ENCODE measurements at places on chromosomes 16 and 17.

- no peak for DNase-seq
Observed at GRCh38 chr16:71432906-71433305, 8.9 kb downstream of the TLE7 start.

DNA sequence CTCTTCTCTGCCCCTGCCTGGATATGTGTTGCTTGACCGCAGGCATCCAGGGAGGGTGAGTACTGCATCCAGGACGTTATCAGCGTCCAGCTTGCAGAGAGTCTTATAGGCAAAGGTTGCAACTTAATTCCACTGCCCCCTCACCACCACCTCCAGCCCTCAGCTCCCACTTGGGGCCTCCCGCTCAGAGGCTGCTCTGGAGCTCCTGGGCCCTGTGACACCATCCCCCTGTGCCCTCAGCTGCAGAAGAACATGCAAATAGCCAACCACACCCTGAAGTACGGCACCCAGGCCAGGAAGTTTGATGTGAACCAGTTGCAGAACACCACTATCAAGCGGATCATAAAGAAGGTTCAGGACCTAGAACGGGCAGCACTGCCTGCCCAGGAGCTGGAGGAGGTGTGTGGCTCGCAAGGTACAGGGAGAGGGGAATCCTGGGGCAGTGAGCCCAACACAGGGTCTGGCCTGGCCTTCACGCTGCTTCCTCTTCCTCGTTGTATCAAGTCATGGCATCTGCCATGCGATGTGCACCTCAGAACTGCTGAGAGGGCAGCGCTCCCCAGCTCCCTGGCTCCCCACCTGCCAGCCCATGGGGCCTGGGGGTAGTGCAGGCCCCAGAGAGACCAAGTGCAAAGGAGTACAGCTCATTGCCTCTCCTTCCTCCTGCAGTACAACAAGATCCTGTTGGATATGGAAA is 9.6 kb downstream of the ACE start:
- DNase-seq, result no peak

GRCh38 chr16:228852-229730 is at the start of gene LUC7L:
TSS of gene LUC7L (minus strand) at chr16:229449. CDS start at chr16:229339, 110 bp downstream.
- DNase-seq, result peak; percentile 89

GRCh38 chr16:8736123-8736668 is 61.2 kb downstream of the TMEM186 start:
- no peak for DNase-seq

- no peak for DNase-seq
Observed at GRCh38 chr17:15157051-15157450, 108.1 kb downstream of the PMP22 start.

GRCh38 chr16:85082173-85083050 is 29.9 kb downstream of the CIBAR2 start:
- no peak for DNase-seq

DNA sequence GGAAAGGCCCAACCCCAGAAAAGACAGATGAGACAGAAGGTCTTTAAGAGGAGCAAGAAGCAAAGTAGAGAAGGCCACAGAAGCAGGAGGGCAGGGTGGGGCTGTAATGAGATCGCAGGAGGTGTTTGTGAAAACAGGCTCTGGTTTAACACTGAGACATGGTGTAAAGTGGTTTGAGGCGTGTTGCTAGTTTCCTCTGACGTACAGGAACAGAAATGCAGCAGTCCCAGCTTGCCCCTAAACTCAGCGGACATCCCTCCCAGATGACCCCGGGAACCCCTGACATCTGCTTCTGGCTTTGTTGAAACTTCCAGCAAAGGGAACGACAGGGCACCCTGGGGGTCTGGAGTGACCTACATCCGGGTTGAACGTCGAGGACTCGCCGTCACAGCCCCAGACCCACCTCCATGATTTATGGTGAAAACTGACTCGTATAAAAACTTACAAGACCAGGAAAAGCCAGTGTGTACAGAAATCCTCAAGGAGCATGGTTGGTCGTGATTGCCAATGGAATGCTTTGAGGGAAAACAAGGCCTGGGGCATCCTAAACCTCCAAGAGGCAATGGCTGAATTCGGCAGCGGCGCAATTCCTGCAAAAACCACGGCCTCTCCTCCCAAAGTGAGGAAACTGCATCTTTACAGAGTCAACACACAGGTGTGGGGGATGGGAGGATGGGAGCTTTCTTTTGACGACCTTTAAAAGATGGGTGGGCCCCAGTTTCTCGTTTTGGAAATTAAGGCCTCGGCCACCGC is 25.8 kb downstream of the LITAF start:
- no peak for DNase-seq

GRCh38 chr17:52376137-52376536 is 217.6 kb upstream of the CA10 start:
- DNase-seq, result no peak

DNA sequence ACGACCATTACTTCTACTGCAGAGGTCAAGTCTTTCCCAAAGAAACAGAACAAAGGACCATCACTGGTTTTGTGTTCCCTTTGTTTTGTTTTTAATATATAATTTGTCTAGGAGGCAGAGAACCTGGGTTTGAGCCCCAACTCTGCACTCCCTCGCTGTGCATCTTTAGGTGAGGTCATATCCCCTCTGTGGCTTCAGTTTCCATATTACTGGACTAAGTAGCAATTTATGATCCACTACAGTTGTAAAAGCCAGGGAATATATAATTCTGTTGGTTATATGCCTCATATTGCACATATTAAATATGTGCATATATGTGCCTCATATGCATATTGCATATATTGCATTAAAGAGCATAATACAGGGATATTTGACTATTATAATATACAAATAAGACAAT is 392.0 kb downstream of the GRIN2A start:
- no peak for DNase-seq

DNA sequence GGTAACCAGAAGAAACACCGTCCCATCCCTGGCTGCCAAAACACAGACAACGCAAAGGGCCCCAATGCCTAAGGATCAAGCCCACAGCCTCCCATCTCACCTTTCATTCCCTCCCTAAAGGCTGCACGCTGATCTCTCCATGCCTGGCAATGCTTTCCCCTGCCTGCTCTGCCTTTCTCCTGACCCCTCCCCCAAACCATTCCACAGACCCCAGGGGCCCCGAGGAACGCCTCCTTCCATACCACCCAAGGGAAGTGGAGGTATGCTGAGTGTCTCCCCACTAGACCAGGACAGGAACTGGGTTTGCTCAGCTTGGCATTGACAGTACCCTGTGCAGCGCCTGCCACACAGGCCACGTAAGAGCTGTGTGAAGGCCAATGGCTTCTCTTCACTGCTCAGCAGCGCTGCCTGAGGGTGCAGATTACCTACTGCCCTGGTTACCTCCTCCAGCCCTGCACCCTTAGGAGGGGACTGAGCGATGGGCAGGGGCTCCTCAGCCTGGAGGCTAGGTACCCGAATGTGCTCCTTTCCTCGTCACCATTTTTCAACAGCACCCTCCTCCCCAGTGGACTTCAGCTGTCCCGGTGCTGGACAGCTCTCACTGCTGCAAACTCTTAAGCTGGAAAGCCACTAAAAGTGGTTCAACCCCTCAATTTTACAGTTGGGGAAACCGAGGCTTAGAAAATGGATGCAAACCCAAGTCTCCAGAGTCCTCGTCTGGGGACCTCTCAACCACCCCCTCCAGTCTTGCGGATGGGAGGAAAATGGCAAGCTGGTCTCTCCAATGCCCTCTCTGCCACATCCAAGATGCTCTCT is 45.0 kb downstream of the SRCIN1 start:
- no peak for DNase-seq

DNA sequence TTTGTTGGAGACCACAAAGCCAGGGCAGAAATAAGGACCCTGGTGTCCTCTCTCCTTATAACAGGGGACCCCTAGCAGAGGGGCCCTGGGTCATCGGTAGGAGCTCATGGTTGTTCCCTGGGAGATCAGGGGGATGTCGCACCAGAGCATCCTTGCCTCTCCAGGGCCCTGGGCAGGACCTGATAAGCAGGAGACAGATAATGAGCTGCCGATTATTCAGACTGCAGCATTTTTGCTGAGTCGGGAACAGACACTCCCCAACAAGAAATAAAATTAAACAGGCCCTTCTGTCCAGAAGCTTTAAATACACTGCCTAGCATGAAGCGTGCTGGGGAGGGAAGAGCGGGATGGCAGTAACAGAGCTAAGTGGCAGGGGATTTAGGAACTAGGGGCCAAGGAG is 15.4 kb upstream of the GFAP start:
- DNase-seq, result no peak

DNA sequence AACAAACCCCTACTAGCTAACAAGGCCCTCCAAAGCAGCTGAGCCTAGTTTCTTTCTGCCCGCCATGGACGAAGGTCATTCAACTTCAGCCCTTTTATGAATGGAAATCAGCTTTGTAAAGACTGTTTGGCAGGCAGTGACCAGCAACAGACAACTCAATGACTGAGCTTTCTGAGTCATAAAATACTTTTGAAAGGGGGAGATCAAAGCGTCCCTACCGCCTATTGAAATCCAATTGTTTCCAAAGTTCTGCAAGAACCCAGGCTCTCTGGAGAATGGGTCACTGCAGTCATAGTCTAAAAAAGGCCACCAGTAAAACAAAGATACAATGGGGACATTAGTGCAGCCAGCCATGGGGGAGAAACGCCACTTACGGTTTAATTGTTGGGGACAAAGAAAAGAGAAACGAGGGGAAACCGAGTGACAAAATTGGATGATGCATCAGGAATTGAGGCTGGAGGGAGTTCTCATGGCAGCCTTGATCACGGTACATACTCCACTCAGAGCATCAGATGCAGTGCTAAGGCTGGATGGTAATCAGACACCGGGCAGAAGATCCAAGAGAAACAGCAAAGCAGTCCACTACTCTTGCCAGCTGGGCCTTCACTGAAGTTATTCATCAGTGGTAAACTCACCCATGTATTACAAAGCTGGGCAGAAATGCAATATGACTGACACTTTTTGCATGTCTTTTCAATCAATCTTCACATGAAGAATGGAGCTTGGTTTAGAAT is 9.8 kb downstream of the ADAMTS18 start:
- DNase-seq, result no peak

GRCh38 chr16:86956437-86956836 is 360.8 kb downstream of the C16orf95 start:
- no peak for DNase-seq

GRCh38 chr17:45430738-45431530 is 1.7 kb downstream of the ARHGAP27 start:
- no peak for DNase-seq

DNA sequence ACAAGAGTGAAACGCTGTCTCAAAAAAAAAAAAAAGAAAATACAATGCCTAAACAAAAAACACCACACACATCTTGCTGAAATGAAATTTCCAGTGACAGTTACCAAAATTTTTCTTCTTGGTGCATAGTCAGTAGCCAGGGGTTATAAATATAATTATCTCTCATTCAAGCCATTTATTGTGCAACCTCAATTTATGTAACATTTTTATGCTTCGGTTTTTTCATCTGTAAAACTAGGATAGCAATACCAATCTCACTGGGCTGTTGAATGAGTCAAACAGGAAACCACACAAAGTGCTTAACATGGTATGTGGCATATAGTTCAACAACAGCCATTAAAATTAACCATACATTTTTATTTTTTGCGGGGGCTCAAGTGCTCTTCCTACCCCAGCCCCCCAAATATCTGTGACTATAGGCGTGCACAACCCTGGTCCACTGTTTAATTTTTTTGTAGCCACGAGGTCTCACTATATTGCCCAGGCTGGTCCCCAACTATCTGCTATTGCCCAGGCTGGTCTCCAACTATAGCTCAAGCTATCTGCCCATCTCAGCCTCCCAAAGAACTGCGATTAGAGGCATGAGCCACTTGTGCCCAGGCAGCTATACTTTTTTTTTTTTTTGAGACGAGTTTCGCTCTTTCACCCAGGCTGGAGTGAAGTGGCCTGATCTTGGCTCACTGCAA is 2.6 kb downstream of the COG4 start:
- no peak for DNase-seq

DNA sequence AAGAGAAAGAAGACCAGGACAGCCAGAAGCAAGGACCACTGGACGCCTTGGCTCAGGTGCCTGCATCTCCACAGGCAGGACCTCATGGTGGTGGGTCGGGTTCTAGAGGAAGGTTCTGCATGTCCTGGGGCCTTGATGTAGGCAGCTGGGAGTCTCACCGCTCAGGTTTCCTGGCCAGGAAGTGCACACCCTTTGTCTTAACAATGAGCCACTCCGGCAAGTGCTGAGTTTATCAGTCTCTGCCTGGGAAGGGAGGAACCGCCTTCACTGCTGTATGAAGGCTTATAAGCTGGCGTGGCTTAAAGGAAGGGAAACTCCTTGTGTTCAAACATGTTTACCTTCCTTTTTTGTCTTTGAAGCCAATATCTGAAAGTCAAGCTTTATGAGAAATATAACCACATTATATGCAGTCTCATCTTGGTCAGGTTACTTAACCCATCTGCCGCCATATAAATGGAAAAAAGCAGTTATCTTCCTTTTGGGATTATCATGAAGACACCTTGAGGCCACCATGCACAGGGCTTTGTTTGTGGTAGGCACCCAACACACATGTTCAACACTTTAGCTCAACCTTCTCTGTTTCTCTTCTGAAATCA is at the start of gene ST6GALNAC1:
Gene ST6GALNAC1 (minus strand): TSS at position 205 of the 596 bp plus-strand sequence. CDS start 119 bp downstream, at position 86.
- no peak for DNase-seq

GRCh38 chr17:1039511-1040215 is 42.7 kb downstream of the TIMM22 start:
- DNase-seq, result peak; percentile 66

DNA sequence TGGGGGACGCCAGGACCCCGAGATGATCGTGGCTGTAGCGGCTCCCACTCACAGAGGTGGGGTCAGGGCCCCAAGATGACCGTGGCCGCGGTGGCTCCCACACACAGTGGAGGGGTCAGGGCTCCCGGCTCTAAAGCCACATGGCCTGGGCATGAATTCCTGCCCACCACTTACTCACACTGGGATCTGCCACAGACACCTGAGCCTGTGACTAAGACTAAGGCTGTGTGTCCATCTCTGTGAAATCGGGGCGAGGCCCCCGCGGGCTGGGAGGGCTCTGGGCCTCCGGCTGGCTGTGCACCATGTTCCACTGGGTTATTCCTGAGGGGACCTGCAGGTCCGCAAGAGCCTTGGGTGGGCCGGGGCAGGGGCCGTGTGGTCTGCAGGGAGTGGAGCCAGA is 18.5 kb downstream of the ZFPM1 start:
- no peak for DNase-seq

GRCh38 chr16:22282254-22282892 is 14.8 kb upstream of the POLR3E start:
- DNase-seq, result no peak

GRCh38 chr17:51351890-51352289 is 91.5 kb downstream of the UTP18 start:
- peak; percentile 58 for DNase-seq

GRCh38 chr17:34249061-34249460 is 6.0 kb upstream of the CCL2 start:
- DNase-seq, result no peak

DNA sequence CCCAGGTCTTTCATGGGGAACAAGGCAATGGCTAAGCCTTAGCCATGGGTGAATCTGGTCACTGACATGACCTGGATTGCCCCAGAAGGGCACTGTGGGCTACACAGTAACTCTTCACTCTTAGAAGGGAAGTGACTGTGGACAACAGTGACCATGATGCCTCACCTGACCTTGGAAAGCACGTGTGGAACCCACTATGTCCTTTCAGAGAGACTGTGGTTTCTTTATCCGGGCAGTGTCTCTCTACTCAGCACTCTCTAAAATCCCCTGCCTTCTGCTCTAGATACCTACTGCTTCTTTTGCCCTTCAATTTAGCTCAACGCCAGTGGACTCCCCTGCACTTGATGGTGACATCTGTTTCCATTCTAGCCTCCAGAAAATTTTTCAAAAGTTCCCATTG is 66.1 kb upstream of the ANKFN1 start:
- no peak for DNase-seq

GRCh38 chr17:81128774-81129173 is 36.5 kb upstream of the PVALEF start:
- peak; percentile 96 for DNase-seq

Data from putamen (tissue), 1 donor.